GM23338 (cell line): ENCODE measurements at places on chromosomes 7 and 10.

DNA sequence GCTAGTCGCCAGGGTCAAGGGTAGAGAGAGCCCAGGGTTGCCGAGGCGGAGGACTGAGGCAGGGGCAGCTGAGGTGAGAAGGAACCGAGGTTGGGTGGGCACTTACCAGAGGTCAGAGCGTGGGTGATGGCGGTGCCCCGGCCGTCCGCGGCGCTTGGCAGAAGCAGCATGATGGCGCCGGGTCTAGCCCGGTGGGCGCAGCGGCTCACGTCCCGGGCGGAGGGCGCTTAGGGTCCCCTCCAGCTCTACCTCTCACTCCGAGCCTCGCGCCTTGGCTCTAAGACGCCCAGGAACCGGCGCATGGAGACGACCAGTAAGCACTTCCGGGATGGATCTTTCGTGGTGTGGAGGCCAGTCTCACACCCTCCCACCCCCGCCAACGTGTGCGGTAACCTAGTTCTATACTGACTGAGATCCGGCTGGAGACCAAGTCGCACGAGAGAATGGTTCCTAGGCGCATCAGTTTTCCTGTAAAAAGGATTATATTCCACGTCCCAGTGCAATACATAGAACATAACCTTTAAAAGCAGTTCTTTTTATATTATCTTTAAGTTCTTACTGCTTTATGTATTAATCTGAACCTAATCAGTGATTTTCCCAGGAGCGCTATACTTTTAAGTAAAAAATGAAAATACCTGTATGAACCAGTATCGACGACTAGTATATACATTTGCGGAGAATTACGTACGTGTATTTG is at the start of gene DNAJC2:
Gene DNAJC2 (minus strand): TSS at position 315 of the 697 bp plus-strand sequence. CDS start 145 bp downstream, at position 170.
- DNase-seq = peak; percentile 96

GRCh38 chr10:122204691-122205489 is 66.2 kb upstream of the BTBD16 start:
- no peak for DNase-seq

DNA sequence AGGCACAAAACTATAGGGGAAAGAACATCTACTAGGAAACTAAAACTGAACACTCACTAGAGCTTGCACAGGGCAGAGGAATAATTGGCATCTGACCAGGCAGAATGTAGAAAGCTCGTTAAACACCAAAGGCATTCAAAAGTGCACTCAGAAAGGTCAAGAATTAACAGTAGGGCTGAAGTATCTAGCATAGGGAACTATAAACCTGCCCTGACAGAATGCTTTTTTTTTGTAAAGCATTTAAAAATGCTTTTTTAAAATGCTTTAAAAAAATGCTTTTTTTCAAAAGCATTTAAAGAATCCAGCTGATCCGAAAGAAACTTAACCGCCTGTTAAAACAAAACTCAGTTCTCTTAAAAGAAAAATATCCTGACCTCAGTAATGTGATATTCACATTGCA is 74.6 kb upstream of the EGFR start:
- no peak for DNase-seq

- DNase-seq = peak; percentile 78
Observed at GRCh38 chr7:112422842-112423496, 27.3 kb upstream of the IFRD1 start.

GRCh38 chr7:101370836-101371235 is 8.2 kb downstream of the COL26A1 start:
- DNase-seq = no peak

- DNase-seq = no peak
Observed at GRCh38 chr10:71389768-71390460, 6.8 kb upstream of the CDH23 start.

GRCh38 chr10:4813023-4813422 is 13.0 kb upstream of the AKR1E2 start:
- no peak for DNase-seq

- no peak for DNase-seq
Observed at GRCh38 chr10:132366006-132366405, 31.0 kb upstream of the PWWP2B start.

DNA sequence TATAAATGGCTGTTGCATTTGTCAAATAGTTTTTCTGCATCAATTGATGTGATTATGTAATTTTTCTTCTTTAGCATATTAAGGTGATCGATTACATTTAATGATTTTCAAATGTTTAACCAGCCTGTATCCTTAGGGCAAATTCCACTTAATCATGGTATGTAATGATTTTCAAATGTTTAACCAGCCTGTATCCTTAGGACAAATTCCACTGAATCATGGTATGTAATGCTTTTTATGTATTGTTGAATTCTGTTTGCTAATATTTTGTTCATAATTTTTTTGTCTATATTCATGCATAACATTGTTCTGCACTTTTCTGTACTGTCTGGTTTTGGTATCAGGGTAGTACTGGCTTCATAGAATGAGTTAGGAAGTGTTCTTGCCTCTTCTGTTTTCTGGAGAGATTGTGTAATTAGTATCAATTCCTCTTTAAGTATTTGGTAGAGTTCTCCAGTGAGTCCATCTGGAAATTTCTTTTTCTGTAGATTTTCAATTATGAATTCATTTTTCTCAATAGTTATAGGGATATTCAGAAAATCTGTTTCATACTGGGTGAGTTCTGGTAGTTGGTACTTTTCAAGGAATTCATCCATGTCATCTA is 393.2 kb upstream of the FOXK1 start:
- no peak for DNase-seq

GRCh38 chr7:75663302-75663907 is 75.3 kb downstream of the HIP1 start:
- DNase-seq = no peak

DNA sequence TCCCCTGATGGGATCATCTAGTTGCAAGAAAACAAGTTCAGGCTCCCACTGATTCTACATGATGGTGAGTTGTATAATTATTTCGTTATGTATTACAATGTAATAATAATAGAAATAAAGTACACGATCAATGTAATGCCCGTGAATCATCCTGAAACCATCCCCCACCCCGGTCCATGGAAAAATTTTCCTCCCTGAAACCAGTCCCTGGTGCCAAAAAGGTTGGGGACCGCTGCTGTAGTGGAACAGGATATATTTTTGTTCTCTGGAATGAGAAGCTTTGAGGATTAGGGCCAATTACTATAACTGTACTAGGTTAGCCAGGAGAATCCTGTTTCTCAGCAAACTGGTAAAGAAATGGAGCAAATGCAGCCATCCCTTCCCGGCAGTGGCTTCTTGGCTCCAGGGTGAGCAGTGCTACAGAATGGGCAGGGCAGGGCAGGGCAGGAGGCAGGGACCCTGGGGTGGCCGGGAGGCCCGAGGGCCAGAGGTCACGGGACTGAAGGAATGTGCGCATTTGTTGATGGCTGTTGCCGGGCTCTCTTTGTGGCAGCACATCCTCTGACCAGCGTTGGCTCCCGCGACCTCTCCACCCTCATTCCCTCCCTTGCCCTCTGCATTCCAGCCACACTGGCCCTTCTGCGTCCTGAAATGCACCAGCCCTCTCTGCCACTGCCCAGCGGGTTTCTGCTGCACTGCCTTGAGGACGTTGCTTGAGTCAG is 162.3 kb upstream of the NPS start:
- DNase-seq = peak; percentile 50

DNA sequence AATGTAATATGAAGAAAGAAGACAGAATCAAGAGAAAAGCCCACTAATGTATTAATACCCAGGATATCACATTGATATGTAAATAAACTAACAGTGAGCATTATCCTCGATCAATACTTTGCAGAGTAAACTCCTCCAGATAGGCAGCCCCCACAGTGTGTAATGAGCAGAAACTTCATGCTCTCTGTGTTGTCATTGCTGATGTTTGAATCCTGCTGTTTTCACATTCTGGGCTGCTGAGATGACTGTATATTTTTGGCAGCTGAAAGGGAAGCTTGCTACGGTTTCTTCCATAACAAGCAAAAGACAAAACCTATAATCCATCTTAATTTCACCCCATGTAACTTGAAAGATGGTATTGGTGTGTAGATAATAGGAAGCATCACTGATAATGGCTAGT is 15.3 kb upstream of the THSD7A start:
- no peak for DNase-seq

- peak; percentile 36 for DNase-seq
Observed at GRCh38 chr7:127359011-127359410, 33.5 kb downstream of the ZNF800 start.

GRCh38 chr7:158072991-158073730 is 514.5 kb downstream of the PTPRN2 start:
- no peak for DNase-seq

DNA sequence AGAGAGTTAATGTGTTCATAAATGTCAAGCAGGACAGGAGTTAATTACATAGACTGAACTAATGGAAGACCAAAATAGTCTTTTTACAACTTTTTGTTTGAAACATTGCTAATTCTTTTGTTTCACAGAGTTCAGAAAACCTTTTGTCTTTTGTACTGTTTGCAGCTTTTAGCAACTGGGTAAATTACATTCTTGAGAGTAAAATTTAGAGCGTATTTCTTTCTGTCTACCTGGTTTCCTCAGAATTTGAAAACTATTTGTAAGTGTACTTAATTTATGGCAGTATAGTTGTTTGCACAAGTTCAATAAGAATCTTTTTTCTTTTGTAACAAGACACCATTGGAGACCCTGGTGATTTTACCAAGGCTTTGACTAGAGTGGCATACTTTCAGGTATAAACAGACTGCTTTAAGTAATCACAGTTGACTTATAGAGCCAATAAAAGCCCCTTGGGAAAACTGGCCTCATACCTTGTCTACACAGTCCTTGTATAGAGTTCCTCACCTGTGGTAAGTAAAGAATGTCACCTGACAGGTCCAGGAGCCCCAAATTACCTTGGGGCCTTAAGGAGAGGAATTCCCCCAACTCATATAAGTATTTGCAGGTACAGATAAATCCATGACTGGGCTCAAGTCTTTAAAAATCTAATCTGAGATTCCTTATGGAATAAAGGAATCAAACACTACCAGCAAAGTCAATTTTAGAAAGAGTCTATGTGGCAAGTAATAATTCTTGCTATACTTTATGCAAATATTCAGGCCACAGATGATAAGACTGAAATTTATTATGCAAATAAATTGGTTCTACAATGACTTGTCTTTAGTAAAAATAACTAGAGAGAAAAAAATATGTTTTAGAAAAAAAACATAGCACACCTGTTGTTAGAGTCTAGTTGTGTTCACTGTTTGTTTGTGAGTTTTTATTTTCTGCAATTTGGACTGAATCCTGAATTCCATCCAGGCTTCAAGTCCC is 23.6 kb upstream of the CREB3L2 start:
- no peak for DNase-seq

DNA sequence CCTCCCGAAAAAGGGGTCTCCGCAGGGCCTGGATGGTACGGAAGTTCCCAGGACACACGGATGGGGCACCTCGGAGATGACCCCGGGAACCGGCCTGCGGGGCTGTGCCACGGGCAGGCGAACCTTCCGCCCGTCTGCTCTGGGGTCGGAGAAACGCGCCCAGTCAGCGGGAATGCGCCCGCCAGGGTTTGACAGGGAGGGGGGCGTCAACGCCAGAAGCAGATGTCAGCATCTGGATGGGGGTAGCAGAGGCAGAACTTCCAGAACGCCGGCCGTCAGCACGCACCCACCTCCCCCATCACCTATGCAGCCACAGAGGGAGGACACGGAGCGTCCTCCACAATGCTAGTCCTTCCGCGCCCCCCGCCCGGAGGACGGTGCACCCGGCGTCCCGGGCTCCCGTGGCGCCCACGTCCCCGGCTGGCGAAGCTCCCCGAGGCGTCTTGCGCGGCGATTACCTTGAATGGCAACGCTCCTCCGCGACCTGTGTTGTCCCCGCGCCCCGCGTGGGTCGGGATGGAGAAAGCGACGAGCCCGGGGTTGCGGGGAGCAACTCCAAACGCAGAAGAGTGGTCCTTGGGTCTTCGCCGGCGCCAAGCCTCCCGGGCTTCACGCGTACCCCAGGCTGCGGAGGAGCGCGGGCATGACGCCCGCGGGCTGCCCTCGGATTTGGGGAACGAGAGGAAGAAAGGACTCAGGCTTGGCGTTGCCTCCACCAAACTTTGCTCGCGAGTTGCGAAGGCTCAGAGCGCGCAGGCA is 561 bp downstream of the FGFR2 start:
- DNase-seq = peak; percentile 51

DNA sequence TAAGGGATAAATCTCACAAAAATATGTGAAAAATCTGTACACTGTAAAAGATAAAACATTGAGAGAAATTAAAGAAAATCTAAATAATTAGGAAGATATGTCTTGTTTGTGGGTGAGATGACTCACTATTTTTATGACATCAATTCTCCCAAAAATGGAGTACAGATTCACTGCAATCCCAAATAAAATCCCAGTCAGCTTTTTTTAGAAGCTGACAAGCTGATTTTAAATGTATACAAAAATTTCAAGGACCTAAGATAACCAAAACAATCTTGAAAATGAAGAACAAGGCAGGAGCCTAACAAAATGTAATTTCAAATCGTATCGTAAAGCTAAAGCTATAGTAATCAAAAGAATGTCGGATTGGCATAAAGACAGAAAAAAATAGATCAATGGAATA is 458.1 kb downstream of the GRID1 start:
- DNase-seq = no peak

DNA sequence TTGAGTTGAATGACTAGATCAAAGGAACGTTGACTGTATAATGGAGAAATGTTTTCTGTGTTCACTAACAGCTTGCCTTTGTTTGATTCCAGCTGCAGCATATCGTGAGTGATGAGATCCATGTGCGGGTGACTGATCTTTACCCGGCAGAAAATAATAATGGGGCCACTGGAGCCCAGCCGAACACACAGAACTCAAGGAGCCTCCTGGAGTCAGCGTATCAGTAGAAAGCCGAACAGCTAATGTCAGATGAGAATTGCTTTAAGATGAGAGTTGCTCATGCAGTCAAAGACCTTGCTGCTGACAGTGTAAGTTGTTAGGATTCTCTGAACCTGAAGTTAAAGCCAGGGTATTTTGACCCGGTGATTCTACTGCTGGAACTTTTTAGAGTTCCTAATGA is 34.3 kb upstream of the MTPAP start:
- no peak for DNase-seq

- no peak for DNase-seq
Observed at GRCh38 chr10:109902992-109903947, 20.0 kb downstream of the XPNPEP1 start.

GRCh38 chr7:106986450-106986977 is 58.0 kb upstream of the PRKAR2B start:
- no peak for DNase-seq

DNA sequence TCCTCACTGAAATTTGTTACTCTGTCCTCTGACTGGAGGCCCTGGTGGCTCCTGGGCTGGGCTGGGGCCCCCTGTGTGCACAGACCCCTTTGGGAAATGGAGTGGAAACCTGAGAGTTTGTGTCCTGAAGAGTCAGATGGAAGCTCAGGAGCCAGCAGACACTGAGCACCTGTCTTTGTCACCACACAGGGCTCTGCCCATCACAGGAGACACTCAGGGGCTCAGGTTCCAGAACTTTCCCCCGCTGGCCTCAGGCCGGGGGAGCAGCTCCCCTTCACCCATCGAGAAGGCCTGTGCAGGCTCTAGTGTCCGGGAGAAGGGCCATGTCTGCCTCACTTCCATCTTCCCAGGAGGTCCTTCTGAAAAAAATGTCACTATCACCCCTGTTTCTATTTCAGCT is 22.3 kb upstream of the PITRM1 start:
- DNase-seq = no peak

GRCh38 chr7:47461161-47461560 is 120.8 kb downstream of the TNS3 start:
- no peak for DNase-seq

GRCh38 chr10:5949009-5949759 is 28.2 kb downstream of the IL15RA start:
- DNase-seq = peak; percentile 86
